ENCODE measurements at places on chromosomes 7 and 10.

- no peak for DNase-seq
These were observed 141.7 kb downstream of the AUTS2 start for GRCh38 chr7:69739931-69740431.

GRCh38 chr7:143395187-143396149, 13.2 kb downstream of the EPHA1 start:
- no peak for DNase-seq

DNA sequence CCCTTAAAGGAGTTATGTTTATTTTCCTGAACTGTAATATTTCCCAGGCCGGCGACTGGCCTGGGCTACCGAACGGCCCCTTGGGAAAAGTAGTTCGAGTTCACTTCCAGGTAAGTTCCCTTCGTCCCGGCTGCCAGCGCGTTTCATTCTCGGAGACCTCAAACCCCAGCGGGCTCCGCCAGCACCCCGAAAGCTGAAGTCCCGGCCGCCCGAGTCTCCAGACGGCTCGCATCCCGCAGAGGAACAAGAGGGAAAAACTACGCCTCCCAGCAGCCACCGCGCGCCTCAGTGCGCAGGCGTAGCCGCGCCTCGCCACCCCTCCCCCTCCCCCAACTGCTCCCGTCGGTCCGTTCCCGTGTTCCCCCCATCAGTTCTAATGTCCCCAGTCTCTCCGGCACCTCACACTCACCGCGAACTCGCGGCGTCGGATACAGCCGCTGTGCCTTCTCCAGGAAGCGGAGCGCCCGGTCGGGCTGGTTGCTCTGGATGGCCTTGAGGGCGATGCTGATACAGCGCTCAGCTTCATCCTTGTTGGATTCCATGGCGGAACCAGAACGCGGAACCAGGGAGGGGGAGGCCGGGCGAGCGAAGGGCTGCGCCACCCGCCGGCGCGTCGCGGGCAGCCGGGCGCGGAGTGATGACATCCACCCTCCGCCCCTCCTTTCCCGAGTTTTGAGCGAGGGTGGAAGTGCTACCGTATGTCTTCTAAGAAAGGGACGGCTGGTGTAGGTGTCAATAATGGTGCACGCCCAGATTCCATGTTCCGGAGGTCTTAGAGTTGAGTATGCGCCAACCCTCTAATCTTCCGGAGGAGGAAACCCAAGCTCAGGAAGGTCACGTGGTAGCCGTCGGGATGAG, at the start of gene DNAJB12:
TSS of gene DNAJB12 (minus strand) at position 564 of the 858 bp plus-strand sequence. CDS start at position 542, 22 bp downstream.
- DNase-seq = peak; percentile 72

- no peak for DNase-seq
These were observed 706 bp downstream of the BUB3 start for GRCh38 chr10:123154711-123155505.

GRCh38 chr7:102030696-102031095, 213.3 kb downstream of the CUX1 start:
- no peak for DNase-seq

DNA sequence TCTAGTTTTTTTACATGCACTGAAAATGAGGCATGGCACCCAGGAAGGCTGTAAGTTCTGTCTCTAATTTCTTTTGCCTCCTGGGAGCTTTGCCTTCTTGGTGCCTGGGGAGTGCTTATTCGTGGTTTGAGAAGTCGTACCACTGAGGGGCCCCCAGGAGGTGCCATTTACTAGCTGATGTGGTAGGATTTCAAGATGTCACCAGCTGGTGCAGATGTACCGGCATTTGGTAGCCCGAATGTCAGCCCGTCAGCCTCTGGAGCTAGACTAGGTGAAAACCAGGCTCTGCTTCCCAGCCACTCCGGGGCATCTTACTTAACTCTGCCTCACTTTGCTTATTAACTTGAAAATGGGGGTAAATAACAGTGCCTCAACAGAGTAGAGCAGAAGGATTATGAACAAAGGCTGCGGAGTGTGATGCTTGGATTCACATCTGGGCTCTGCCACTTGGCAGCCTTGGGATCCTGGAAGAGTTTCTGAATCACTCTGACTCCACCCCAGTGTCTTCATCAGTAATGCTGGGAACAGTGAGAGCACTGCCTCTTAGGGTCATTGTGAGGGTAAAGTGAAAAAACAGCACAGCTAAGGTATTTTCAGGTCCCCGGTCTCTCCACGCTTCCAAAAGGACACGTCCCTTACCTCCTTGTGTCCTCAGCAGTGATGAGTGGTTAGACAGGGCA, 31.4 kb upstream of the BTBD16 start:
- DNase-seq = no peak

GRCh38 chr7:44750921-44751571, 2.4 kb downstream of the ZMIZ2 start:
- no peak for DNase-seq

DNA sequence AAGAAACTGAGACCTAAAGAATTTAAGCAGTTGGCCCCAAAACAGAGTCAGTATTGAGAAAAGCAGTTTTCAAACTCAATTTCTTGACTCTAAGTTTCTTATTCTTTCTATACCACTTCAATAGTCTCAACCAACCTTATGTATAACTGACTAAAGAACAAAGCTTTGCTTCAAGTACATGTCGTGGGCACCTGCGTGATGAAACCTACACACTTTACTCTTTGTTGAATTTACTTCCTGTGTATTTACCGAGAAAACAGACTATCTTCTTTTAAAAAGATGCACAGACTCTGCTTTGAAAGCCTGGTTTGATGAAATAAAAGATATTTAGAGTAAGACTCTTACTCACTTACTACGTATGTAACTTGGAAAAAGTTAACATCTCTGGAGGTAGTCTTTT, 297.2 kb upstream of the CDC14C start:
- DNase-seq = no peak

DNA sequence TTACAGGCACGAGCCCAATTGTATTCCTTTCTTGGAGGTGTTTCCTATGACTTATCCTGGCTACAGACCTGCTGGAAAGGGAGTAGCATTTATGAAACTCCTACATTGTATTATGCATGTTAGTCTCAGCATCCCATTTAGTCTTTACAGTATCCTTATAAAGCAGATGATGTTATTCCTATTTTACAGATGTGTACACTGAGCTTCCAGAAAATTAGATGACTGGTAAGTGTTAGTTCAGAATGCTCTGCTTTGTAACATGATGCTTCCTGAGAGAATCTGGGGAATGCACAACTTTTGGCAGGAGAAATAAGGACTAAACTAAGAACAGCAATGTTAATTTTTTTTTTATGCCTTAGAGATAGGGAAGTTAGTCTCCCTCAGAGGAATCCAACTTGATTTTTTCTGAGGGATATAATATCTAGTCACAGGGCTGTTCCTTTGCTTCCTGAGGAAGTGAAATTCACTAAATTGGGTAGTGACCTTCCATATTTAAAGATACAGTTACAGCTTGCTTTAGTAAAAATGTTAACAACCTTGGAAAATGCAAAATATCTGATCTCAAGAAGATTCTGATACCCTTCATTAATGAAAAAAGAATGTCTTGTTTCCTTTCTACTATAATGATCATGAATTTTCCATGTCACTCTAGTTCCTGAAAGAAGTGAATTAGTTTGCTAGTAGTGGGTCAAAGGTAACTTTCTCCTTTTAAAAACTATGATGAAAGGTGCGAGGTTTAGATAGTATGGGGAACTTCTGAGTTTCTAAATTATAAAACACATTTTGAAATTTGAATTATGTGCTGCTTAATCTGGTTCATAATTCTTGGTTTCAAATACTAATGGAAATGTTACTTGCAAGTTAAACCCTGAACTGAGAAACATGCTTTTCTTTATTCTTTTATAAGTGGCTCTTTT, 194.0 kb upstream of the PRPS1L1 start:
- no peak for DNase-seq

DNA sequence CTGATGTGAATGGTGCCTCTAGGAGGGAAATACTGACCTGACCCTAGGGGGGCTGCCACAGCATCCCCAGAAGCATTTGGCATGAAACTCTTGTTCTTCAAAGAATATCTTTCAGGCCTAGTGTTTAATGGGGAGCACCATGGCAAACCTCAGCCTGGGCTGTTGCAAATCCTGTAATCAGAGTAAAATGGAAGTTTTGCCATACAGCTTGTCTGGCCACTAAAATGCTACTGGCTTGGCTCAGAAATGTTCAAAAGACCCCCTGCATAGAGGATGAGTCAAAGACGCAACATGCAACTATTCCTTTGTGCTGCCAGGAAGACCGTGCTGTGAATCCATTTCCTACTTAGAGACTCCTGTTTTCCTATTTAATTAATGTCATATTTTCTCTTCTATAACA, 26.7 kb downstream of the HECW1 start:
- DNase-seq = no peak

DNA sequence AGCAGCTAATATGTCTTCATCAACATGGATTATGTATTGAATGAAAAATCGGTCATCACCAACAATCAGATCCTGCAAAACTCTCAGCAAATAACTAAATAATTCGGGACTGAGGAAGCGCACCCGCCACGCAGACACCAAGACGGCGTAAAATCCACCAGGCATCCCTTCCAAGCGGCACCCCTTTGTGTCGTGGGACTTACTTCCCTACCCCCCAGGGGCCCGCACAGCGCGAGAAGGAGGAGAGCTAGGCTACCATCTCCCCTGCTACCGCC, 721 bp downstream of the ARL3 start:
- DNase-seq = no peak

GRCh38 chr10:6877336-6877721, 297.3 kb upstream of the PRKCQ start:
- no peak for DNase-seq

DNA sequence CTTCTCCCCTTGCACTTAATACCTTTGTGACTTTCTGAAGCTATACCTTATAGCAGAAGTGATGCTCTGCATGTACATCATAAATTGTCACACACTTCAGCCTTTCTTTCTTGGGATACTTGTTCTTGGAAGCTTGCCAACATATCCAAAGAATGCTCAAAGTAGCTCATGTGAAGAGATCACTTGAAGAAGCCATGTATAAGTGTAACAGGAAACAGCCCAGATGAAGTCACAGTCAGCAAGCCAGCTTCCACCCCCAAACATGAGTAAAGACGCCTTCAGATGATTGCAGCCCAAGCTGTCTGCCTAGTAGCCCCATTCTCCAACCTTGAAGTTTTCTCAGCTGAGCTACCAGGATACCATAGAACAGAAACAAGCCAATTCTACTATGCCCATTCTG, 50.9 kb downstream of the DGKB start:
- DNase-seq = no peak

- no peak for DNase-seq
These were observed 426.3 kb upstream of the POT1 start for GRCh38 chr7:125355899-125356298.

DNA sequence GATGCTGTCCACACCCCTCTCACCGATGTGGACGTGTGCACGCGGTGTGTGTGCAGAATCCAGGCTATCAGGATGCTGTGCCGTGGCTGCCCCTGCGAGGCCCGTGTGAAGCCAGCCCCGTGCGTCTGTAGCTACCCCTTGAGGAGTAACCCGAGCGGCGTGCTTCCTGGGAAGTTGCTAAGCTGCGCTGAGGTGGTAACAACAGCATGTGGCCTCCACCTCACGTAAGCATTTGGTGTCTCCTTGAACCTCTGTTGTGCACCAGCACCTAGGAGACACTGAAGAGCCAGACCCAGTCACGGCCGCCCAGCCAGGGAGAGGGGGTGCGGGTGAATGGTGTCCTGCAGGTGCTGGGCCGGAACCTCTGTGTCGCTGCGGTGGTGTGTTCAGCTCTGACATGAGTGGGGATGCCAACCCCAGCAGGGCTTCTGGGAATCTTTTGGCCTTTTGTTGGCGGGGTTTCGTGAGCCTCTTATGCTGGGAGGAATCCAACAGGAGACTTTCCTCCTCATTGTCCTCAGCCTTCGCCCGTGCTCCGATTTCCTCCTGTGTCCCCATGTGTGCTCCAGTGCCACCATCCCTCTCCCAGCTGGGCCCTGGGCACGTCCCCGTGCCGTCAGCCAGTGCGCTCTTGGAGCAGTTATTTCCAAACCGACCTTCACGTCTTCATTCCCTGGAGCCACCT, 60.4 kb downstream of the DNAJB6 start:
- DNase-seq = no peak

GRCh38 chr10:79944428-79945395, 4.2 kb downstream of the SFTPD start:
- no peak for DNase-seq

DNA sequence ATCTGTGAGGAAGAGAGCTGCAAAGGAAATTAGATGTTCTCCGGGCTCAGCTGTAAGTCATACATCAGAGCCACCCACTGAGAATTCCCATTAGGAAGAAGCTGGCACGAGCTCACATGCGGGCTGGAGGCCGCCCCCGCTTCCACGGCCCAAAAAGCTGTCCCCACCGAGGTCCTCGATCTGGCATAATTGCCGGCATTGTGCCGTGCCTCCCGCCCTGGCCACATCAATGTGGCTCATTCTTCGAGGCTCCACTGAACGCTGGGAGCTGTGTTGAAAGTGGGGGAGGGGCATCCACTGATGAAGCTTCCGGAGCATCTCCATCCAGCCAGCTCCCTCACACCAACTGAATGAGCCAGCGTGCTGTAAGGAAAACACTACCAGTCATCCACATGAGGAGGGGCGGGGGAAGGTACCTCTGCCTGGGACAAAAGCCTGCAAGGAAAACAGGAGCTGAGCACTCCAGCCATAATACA, 173.1 kb downstream of the PTPRN2 start:
- no peak for DNase-seq

DNA sequence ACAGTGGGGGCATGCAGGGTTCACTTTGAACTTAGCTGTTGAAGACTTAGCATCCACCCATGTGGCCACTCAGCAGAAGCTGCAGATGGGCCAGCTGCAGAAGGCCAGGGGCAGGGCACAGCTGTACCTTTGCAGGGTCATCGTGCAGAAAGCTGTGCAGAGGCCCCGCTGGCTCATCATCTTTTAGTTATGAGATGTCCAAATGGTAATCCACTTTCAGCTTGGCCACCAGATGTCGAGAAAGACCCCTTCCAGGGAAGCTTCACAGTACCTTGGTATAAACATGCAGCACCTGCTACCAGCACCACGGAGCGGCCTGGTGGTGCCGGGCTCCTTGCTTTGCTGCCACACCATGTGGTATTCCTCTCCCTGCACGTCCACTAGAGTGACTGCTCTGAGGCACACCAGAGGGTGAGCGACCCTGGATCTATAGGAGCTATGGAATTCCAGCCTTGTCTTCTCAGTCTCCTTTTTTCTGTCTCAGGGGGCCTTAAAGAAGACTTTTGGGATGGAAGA, 74.2 kb upstream of the LAMB4 start:
- no peak for DNase-seq

- no peak for DNase-seq
These were observed 38.1 kb upstream of the GPR141 start for GRCh38 chr7:37645282-37646050.

GRCh38 chr10:73965890-73966768, 31.8 kb upstream of the VCL start:
- DNase-seq = no peak
